ENCODE measurements at places on chromosomes 12 and 14. TPM values are rescaled to one million over a fixed set of nuclear protein-coding genes. Genes with fewer than 3 reads are reported as not detected.

The OVCH1 gene
- total RNA-seq: not detected

The KCNJ8 gene
- total RNA-seq: 1.1 TPM

The FAM90A1 gene
- 0.17 TPM for total RNA-seq

The LAG3 gene
- 0.33 TPM for total RNA-seq

The LPAR5 gene
- total RNA-seq: not detected

The HOTAIR gene
- total RNA-seq: 2.2 TPM

The BCL11B gene
- total RNA-seq: 2.9 TPM

The POLE2 gene
- 60.2 TPM for total RNA-seq

The LYZ gene
- total RNA-seq: not detected

The KRT77 gene
- not detected for total RNA-seq

The AMN gene
- 0.40 TPM for total RNA-seq

The HECTD4 gene
- 3.7 TPM for total RNA-seq

The NR1H4 gene
- total RNA-seq: not detected

The PPM1H gene
- 9.7 TPM for total RNA-seq

The AJUBA gene
- 70.2 TPM for total RNA-seq

The EML5 gene
- total RNA-seq: 1.4 TPM

The CMKLR1 gene
- 0.51 TPM for total RNA-seq

The NOVA1 gene
- total RNA-seq: 2.4 TPM

The NFE2 gene
- not detected for total RNA-seq

The FIGNL2 gene
- 0.09 TPM for total RNA-seq

The SLC6A12 gene
- 3.4 TPM for total RNA-seq

The SERPINA9 gene
- total RNA-seq: not detected

The GYS2 gene
- not detected for total RNA-seq

The BDKRB2 gene
- 8.5 TPM for total RNA-seq

The COPS7A gene
- total RNA-seq: 96.6 TPM

The IFI27 gene
- total RNA-seq: 19.1 TPM

The SLC7A8 gene
- 0.91 TPM for total RNA-seq

The TAS2R20 gene
- not detected for total RNA-seq

The PPHLN1 gene
- 91.9 TPM for total RNA-seq

The DHRS4 gene
- total RNA-seq: 52.7 TPM

The FBXW8 gene
- total RNA-seq: 14.6 TPM

The TCL1B gene
- total RNA-seq: 0.42 TPM

The KRT6B gene
- not detected for total RNA-seq

The KRT5 gene
- total RNA-seq: 0.36 TPM

The GRIP1 gene
- 3.3 TPM for total RNA-seq

The GAPDH gene
- 5,697 TPM for total RNA-seq

The KRT85 gene
- not detected for total RNA-seq

The TMEM132C gene
- 0.42 TPM for total RNA-seq

The RTN1 gene
- 2.4 TPM for total RNA-seq

The KNTC1 gene
- 56.9 TPM for total RNA-seq

The XRCC3 gene
- 48.5 TPM for total RNA-seq

The FBXO34 gene
- total RNA-seq: 24.1 TPM

The LRTM2 gene
- not detected for total RNA-seq

The KCNH3 gene
- not detected for total RNA-seq

The USP44 gene
- 0.95 TPM for total RNA-seq

The SMIM41 gene
- total RNA-seq: not detected

The SMCO2 gene
- not detected for total RNA-seq

The RAB21 gene
- total RNA-seq: 50.6 TPM

The ANO4 gene
- 3.4 TPM for total RNA-seq

The KIAA0586 gene
- 81.4 TPM for total RNA-seq

The CCDC184 gene
- total RNA-seq: 0.51 TPM

The ORMDL2 gene
- total RNA-seq: 44.3 TPM

The MAP3K9 gene
- 5.8 TPM for total RNA-seq
